ENCODE measurements at places on chromosomes 4 and X. TPM values are rescaled to one million over a fixed set of nuclear protein-coding genes. Genes with fewer than 3 reads are reported as not detected.

Gene CXCL1
- 11.4 TPM for total RNA-seq

Gene ANKRD50
- total RNA-seq, result 29.4 TPM

Gene BMX
- not detected for total RNA-seq

DNA sequence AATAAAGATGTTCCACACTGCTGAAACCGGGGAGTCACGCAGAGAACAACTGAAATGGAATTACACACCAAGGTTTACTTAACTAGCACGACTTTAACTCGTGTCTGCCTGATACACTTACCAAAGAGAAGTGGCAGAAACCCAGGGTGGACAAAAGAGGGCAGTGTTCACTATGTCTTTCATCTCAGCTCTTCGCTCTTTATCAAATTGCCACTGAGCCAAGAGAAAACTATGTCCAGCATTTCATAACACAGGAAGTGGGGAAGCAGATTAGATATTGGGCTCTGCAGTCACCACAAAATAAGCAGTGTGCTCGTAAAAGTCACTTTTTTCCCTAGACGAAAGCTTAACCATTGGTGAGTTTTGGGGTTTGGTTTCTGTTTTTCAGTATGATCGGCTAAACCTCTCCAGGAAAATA lies 155.7 kb downstream of the CHIC2 start:
- DNase-seq, result peak; percentile 92
